Immature natural killer cell (primary cell): ENCODE measurements at places on chromosomes 11 and 22. TPM values are rescaled to one million over a fixed set of nuclear protein-coding genes. Genes with fewer than 3 reads are reported as not detected.

DNA sequence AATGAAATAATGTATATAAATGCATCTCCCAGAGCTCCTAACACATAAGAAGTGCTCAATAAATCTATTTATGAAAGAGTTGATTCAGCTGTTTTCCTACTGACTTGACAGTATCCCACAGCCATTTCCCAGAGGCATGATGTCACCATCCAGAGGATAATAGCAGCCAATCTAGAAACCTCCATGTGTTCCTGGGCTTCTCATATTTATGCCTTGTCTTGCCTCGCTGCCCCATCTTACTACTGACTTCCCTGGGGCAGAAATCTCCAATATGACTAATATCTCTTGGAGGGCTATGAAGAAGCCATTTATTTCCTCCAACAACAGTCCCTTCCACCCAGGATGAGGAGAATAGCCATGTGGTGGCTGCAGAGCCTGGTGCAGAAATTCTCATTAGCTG is 115.4 kb upstream of the NAV2 start:
- no peak for DNase-seq
- H3K4me3 ChIP-seq: no peak overlapping the region
- H3K27ac ChIP-seq: no peak overlapping the region
- peaks cover 12% of the 10 kb centered on the region for H3K27me3 ChIP-seq

- H3K36me3 ChIP-seq: no peaks in the 10 kb centered on the region
- H3K4me1 ChIP-seq: no peaks in the 10 kb centered on the region
- no peak for DNase-seq
- no peak overlapping the region for H3K27ac ChIP-seq
Observed at GRCh38 chr11:35839368-35840161, 104.3 kb upstream of the LDLRAD3 start.

DNA sequence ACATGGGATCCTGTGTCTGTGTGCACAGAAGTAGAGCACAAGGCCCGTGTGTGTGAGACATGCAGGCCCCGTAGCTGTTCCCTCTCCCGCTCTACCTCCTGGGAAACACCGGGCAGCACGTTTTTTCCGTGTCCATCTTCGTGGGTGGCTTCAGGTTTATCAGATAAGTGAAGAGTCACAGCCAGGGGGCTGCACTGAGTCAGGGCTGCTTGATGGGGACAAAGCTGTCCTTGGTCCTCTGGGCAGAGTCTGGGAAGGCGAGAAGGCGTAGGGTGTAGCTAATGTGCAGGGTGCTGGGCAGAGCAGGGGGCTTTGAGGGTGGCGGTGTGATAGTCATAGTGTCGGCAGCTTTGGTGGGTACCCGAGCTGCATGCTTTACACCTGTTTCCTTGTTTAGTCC is 23.7 kb downstream of the INCENP start:
- H3K4me3 ChIP-seq: no peak overlapping the region
- peaks cover 13% of the 10 kb centered on the region for H3K36me3 ChIP-seq
- DNase-seq: no peak
- H3K27ac ChIP-seq: no peak overlapping the region
- H3K4me1 ChIP-seq: no peaks in the 10 kb centered on the region
- peaks cover 3% of the 10 kb centered on the region for H3K27me3 ChIP-seq

DNA sequence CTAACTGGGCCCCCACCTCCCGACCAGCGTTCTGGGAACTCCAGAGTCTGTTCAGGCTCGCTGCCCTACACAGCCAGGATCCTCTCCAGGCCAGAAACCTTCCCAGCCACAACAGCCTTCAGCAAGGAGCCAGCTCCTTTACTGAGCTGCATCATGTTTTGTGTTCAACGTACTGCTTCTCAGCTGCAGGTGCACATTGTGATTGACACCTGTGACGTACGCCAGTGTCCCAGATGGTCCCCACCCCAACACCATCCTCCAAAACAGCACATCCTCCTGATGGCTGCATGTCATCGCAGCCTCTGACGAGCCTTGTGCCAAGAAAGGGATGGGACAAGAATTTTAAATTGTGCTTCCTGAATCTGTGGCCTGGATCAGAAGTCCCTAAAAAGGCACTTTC is 117.5 kb downstream of the SPATA19 start:
- H3K27me3 ChIP-seq: no peaks in the 10 kb centered on the region
- no peak overlapping the region for H3K27ac ChIP-seq
- H3K4me1 ChIP-seq: no peaks in the 10 kb centered on the region
- no peak for DNase-seq
- no peaks in the 10 kb centered on the region for H3K36me3 ChIP-seq
- H3K4me3 ChIP-seq: no peak overlapping the region

DNA sequence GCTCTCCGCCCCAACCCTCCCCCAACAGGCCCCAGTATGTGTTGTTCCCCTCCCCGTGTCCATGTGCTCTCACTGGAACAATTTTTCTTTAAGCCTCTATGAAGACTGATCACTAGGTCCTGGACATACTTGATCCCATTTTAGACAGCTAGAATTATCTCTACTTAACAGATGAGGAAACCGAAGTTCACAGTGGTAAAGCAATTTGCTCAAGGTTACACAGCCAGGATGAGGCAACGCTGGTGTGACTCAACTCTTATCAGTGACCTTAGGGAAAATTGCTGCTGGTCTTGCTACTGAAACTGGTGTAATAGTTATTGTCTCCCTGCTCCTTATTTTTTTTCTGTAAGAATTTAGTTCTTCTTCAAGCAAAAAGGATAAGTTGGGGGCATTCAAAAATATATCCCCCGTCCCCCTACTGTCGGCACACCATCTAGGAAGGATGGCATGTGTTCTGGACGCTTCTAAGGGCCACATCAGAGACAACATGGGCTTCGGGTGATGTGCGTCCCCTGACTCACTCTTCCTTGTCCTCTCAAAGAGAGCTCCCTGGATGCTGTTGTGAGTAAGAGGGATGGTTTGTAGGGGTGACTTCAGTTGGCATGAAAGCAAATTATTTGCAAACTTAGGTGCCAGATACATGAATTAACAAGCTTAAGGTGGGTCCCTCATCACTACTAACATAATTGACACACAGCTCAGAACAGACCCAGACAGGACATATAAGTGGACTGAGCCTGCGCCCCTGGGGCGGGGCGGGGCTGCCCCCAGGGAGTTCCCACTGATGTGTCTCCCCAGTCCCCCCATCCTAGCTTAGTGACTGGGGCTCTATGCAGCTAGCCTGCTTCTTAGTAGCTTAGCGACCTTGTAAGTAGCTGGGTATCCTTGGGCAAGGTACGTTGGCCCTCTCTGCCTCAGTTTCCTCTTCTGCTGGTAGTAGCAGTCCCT is 23.6 kb upstream of the ALX4 start:
- peaks cover 9% of the 10 kb centered on the region for H3K27me3 ChIP-seq
- no peaks in the 10 kb centered on the region for H3K4me1 ChIP-seq
- H3K36me3 ChIP-seq: no peaks in the 10 kb centered on the region
- H3K27ac ChIP-seq: no peak overlapping the region
- DNase-seq: no peak

GRCh38 chr11:131957201-131957600 is 586.8 kb downstream of the NTM start:
- H3K36me3 ChIP-seq: no peaks in the 10 kb centered on the region
- DNase-seq: no peak
- no peak overlapping the region for H3K27ac ChIP-seq
- H3K4me1 ChIP-seq: no peaks in the 10 kb centered on the region

DNA sequence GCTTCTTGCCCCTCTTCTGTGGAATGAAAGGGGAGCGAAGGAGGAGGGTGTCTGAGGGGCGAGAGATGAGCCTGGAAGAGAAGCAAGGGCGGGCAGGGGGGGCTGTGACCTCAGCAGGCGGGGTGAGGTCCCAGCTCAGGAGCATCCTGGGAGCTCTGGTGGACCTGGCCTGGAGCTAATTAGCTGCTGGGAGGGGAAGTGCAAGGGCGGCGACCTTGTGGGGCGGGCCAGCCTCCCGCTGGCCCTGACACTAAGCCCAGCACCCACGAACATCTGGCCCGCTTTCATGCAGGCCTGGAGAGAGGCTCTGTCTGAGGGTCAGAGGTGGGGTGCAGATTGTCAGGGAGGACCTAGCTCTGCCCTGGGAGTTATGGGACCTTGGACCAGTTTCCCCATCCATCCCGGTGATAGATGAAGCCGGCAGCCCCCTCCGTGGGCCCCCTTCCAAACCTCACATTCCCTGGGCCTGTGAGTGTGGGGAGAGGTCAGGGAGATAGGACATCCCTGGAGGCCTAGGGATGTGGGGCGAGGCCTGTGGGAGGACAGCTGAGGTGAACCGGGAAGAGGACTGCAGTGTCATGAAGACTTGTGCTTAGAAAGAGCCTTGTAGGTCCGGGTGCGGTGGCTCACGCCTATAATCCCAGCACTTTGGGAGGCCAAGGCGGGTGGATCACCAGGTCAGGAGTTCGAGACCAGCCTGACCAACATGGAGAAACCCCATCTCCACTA is 28.5 kb upstream of the CD82 start:
- no peaks in the 10 kb centered on the region for H3K4me1 ChIP-seq

DNA sequence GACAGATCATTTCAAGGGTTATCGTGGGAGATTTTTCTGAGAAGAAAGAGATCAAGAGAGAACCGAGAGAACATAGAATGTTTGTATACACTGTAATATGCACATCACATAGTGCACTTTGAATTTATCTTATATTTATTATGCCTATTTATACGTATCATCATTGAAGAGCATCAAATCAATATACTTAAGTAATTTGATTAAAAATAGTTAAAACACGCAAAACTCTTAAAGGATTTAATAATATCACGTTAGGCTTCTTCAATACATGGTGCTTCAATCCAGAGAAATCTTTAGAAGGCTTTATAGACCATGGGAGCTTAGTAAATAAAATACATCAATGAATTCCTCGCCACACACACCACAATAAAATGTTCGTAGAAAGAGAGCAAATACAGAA is 139.5 kb upstream of the C11orf58 start:
- no peak for DNase-seq
- no peaks in the 10 kb centered on the region for H3K36me3 ChIP-seq
- peaks cover 1% of the 10 kb centered on the region for H3K4me1 ChIP-seq
- peaks cover 9% of the 10 kb centered on the region for H3K27me3 ChIP-seq
- no peak overlapping the region for H3K4me3 ChIP-seq

DNA sequence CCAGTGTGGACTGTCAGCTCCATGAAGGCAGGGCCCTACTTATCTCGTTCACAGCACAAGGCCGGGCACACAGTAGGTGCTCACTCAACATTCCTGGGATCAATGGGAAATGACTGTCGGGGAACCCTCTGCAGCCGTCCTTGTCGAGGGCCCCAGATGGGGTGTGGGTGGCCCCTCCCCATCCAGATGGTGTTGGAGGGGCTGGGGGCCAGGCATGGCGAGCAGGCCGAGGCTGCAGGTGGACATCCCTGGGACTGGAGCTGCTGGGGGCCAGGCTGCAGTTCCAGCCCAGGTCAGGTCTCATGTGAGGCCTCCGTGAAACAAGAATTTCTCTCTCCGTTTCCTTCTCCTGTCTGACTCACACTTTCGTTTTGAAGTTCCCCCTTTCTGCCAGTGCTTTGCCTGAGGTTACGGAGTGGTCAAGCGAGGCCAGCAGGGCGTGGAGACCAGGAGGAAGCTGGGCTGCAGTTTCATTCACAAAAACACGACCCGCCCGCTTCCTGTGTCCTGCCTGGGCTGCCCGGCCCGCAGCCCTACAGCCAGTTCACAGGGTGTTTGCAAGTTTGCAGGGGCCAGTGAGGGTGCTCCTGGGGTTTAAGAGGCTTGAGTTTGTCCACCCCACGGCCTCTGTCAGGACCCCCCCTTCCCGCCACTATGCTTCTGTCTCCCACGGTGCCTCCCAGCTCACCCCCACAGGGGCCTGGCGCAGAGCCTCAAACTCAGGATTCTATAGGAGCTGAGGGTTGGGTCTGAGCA is 4.5 kb downstream of the MYEOV start:
- H3K4me3 ChIP-seq: peak overlapping the region; percentile 73
- peak overlapping the region; percentile 89 for H3K27ac ChIP-seq

DNA sequence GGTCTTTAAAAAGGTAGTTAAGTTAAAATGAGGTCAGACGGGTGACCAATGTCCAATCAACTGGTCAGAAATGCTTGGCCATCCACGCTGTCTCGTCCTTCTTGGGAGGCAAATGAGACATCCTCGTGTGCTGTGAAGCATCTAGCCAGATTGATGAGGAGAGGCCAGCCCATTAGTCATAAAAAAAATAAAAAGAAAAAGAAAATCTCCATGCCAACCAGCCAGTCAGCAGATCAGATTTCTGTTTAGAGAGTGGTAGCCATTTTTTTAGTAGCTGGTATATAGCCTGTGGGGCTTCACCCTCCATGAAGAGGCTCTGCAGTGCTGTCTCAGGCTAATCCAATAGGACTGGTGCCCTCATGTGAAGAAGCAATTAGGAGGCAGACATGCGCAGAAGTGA is 343.1 kb upstream of the SYN3 start:
- DNase-seq: no peak
- H3K27ac ChIP-seq: no peak overlapping the region
- H3K4me3 ChIP-seq: no peak overlapping the region
- no peaks in the 10 kb centered on the region for H3K27me3 ChIP-seq

GRCh38 chr22:31161386-31161785 is 1.4 kb downstream of the RNF185 start:
- peak overlapping the region; percentile 99 for H3K4me3 ChIP-seq
- peaks cover 50% of the 10 kb centered on the region for H3K4me1 ChIP-seq
- peaks cover 4% of the 10 kb centered on the region for H3K27me3 ChIP-seq
- no peaks in the 10 kb centered on the region for H3K36me3 ChIP-seq
- H3K27ac ChIP-seq: peak overlapping the region; percentile 85

- no peak overlapping the region for H3K4me3 ChIP-seq
- H3K27ac ChIP-seq: no peak overlapping the region
- peaks cover 11% of the 10 kb centered on the region for H3K36me3 ChIP-seq
- H3K4me1 ChIP-seq: no peaks in the 10 kb centered on the region
- H3K27me3 ChIP-seq: peaks cover 4% of the 10 kb centered on the region
Observed at GRCh38 chr22:26450453-26451185, 21.6 kb downstream of the ASPHD2 start.

DNA sequence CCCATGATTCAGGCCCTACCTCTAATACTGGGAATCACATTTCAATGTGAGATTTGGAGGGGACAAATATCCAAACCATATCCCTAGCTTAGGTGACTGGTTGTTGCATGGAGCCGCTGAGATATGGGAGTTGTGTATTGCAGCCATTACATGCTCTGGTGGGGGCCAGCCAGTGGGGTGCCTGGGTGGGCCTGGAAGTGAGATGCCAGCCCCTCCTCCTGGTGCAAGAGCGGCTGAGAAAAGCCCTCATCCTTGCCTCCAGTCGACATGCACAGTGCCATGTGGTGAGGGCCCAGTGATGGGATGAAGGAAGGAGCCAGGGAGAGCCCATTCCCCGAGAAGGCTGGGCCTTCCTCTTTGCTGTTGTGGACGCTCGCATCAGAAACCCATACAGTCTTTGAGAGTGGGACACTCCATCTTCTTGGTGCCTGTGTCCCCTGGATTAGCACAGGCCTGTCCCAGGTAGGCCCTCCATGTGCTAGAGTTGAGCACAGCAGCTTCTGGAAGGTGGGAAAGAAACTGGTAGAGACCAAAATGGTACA is 1043.0 kb downstream of the TBC1D22A start:
- no peak overlapping the region for H3K4me3 ChIP-seq
- no peaks in the 10 kb centered on the region for H3K36me3 ChIP-seq
- no peak overlapping the region for H3K27ac ChIP-seq
- H3K4me1 ChIP-seq: no peaks in the 10 kb centered on the region
- DNase-seq: no peak

OTOG gene
- not detected for polyA plus RNA-seq

FERMT3 gene
- polyA plus RNA-seq: 236 TPM

TYR gene
- polyA plus RNA-seq: not detected

HEPHL1 gene
- not detected for polyA plus RNA-seq
